ENCODE measurements at places on chromosomes 7 and 10. TPM values are rescaled to one million over a fixed set of nuclear protein-coding genes. Genes with fewer than 3 reads are reported as not detected.
A peak's percentile ranks its signal among the peaks of the same experiment; 100 is the strongest.

DNA sequence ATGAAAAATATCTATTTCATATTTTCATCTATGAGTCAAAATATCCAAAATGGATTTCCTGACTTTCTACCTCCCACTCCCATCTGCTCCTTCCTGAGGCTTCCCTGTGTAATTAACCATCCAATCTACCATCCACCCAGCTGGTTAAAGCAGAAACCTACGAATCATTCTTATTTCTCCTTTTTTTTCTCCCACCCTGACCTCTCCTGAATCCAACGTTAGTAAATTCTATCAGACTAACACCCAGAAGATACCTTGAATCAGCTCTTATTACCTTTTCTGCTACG, 3.7 kb upstream of the LIPF start:
- no peak for ATAC-seq

DNA sequence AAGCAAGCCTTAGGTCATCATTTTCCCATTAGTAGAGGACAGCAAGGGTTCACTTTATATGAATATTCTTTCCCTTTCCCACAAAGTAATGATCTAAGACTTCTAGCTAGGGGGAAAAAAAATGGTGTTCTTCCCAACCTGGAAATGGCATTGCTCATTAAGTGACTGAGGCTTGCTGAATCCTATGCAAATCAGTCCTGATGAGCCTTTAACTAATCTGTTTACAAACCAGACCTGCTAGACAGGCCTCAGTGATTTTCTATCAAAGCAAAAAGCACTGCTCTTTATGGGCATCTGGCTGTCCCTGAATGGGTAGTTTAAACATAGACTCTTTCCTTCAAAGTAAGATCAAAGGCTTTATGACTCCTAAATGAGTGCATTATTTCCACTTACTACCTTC, 146.3 kb downstream of the HIBADH start:
- peak; percentile 70 for ATAC-seq

Gene VSTM4
- total RNA-seq = 0.68 TPM

DNA sequence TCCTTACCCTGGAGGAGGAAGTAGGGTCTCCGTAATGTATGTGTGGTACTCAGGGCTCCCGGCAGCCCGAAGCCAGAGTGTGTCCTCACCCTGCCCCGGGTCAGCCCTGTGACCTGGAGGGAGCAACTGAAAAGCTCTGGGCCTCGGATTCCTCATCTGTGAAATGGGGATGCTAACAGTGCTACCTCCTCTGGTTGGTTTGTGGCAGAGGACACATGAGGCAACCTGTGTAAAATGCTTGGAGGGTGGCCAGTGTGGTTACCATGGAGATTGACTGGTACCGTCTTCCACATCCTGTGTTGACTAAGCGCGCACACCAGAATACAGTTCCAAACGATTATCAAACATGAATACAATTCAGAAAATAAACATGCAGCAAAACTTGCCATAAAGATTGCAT, 163.8 kb upstream of the KLF6 start:
- peak; percentile 17 for ATAC-seq

GRCh38 chr10:67476201-67476600, 219.8 kb downstream of the CTNNA3 start:
- ATAC-seq = no peak

GRCh38 chr7:51236470-51237132, 80.0 kb downstream of the COBL start:
- no peak for ATAC-seq

GRCh38 chr10:51488766-51489408, 210.5 kb downstream of the CSTF2T start:
- ATAC-seq = no peak

DNA sequence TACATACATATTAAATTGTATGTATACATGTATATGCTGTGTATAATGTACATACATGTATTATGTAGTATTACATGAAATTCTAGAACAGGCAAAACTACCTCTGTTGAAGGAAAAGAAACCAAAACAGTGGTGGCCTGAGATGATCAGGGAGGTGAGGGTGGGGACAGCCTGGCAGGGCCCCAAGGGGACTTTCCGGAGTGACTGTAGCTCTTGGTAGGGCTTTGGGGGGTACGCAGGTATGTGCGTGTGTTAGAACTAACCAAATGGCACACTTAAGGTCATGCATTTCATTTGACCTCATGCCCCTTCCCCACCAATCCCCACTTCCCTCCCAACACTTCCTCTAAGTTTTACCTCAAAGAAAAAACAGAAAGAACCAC, 31.3 kb downstream of the CTBP2 start:
- ATAC-seq = no peak

DNA sequence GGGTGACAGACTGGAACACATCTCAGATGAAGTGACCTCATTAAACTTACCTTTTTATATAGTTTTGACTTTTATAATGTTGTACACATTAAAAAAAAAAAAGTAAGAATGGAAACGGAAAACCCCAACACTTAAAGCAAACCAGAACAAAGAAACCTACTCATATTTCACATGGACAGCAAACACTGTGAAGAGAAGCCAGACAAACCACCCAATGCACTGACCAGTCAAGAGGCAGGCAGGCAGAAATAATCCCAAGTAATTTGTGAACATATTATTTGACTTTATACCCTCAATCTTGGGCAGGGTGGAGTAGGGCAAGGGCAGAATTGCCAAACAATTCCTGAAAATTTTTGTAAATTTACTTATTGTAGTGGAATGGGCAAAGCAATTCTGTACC, 39.8 kb downstream of the WAPL start:
- no peak for ATAC-seq

Gene FAM25C
- not detected for total RNA-seq

GRCh38 chr10:68900427-68901104, 549 bp upstream of the DDX50 start:
- ATAC-seq = peak; percentile 20

Gene GCK
- total RNA-seq = not detected

Gene NUPR2
- 0.32 TPM for total RNA-seq

DNA sequence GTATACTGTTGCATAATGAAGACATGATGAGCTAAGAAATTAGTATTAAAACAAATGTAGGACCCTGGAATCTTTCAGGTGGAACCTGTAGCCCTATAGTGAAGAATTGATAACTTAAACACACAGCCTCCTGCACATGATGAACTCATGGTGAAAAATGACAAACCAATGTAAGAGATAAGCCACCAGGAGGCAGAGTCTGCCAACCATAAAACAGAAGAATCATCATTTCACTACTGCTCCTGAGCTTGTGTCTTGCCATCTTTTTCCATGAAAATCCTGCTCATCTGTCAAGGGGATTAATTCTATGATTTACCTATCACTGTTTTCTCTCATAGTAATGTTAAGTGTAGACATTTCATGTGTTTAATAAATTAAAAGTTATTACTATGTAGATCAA, 363.9 kb downstream of the MALRD1 start:
- ATAC-seq = no peak

- ATAC-seq = no peak
These were observed 225.4 kb downstream of the ZMYND11 start for GRCh38 chr10:360653-361052.

DNA sequence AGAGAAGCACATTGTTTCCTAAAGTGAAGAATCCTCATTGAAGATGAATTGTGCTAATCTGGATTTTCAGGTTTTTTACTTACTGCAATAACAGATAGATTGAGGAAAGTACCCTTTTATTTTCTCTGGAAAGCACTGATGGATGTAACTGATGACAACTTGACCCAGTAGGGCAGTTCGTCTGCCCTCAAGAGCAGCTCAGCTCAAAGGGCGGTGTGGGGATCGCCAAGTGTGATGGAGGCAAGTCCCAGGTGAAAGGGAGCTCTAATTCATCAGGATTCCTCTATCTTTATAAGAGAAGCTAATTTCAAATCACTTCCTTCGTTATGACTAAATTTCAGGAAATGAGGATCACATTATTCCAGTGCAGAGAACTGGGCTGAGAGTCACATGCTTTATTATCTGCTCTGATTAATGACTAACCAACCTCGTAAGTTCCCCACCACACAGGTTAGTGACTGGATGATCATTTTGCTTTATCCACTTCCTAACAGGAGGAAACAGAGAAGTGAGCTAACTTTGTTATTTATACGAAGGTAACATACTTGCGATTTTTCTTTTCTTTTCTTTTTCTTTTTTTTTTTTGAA, 98.8 kb downstream of the PFKFB3 start:
- no peak for ATAC-seq

DNA sequence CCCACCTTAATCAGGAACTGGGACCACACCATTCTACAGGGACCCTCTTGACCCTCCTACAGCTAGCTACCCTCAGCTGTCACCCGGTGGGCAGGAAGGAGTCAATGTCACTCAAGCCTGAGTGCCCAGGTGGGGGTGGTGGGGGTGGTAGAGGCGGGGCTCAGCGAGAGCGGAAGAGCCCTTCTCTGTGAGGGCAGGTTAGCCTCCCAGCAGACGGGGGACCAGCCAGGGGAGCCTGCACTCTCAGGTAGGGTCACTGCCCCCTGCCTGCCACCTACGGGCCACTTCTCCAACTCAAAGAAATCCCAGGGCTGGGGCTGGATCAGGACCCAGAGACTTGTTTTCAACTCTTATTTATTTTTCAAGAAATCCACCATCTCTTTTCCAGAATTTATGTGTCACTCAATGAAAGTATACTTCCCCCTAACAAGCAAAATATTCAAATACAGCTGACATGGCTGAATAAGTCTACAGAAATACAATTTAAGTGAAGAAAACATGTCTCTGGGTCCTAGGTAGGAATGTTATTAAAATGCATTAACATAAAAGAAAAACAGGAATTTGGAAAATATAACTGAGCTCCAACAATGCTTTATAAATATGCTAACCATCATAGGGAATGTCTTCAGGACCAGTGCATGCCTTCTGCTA, 63.4 kb upstream of the DDC start:
- ATAC-seq = no peak

DNA sequence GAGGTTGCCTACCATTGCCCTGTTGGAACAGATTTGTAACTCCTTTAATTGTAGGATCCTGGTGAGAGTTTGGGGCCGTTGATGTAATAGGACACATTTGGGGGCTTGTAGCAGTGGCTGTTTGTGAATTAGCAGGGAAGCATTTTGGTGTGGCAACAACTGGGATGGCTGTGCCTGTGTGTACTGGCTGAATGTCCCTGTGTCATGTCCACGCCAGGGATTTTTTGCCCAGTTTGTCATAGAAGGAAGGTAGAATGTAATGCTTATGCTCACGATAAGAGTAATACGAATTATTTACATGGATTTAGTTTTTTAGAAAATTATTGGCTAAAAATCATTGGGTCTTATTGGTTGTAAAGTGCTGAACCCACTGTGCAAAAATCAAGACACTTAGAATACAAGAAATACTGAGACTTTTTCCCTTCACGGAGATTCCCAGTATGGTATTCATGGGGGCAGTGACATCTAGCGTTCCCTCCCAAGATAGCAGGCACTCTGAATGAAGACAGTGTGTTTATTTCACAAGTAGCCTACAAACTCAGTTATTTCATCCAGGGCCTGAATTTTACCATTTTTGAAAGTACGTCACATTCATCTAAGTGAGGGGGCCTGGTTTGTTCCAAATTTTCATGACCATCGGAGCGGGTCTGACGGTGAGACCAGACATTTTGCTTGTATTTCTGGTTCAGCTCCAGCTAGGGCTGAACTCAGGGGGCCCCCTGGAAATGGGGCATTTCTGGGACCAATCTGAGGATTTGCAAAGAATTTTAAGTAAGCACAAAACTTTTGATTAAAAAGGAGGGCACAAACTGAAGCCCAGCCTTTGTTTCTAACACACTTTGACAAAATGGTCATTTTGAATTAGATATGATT, 74.7 kb downstream of the CACNB2 start:
- no peak for ATAC-seq

- no peak for ATAC-seq
These were observed 1.8 kb upstream of the VWC2 start for GRCh38 chr7:49771427-49772176.

DNA sequence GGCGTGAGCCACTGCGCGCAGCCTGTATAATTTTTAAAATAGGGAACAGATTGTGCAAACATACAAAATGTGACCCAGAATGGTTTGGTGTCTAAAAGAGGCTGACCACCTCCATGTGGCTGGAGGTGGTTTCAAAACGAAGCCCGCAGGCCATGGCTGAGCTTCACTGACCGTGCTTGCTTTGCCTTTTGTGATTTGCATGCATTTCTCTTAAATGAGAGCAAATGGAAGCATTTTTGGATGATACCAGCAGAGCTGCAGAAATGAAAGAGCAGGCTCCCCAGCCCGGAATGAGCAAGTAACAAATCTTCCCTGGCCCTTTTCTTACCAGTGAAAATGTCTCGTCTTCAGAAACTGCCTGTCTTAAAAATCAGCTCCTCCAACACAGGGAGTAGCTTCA, 239.9 kb downstream of the CAMK1D start:
- ATAC-seq = no peak

Gene CNNM2
- total RNA-seq = 2.3 TPM

DNA sequence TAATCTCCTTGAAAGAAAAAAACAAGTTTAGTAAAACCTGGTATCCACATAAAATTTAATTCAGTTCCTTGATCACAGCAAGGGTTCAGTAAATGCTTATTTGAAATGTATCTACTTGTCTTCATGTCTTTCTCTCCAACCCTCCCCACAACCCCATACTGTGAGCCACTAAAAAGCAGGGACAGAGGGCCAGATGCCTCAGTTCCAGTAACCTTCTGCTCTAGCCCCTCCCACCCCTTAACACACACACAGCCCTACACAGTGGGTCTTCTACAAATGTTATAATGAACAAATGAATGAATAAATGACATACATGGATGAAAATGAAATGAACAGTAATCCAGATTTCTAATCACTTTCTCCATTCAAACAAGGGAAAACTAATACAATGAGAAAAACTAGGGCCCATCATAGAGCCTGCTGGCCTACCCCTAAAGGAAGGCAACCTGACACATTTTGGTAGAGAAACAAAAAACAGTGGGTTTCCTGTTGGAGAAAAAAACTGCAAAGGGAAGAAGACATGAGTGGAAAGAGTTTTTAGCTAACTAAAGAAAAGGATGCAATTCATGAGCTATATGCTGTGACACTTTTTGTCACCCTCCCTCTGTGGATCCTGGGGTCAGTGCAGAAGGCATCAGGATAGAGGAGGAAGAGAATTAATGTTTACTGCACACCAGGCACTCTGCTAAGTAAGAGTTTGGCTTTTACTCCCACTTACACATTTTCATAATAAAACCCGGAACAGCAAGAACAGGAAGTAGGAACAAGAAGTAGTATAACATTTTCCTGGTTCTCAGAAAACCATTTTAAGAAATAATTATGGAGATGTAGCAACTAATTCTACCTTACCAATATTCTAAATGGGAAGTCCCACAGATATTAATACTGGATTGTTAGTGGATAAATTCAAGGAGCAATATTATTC, 38.1 kb downstream of the ELMO1 start:
- no peak for ATAC-seq

DNA sequence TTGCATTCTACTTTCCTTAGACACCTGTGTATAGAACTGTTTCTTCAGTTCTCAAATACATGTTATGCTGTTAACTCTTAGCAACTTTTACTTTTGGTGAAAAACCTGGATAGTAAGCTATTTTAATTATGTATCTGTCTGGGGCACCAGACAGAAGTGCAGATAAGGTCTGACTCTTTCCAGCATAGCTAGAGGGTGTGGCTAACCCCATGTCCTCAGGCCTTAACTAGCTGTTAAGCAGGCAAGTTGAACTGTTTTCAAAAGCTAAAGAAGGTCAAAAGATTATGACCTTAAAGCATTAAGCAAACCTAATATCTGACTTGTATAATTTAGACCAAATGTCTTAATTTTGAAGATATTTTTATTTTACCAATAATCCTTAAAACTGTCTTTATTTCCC, 45.1 kb upstream of the INHBA start:
- ATAC-seq = no peak

- no peak for ATAC-seq
These were observed 66.7 kb downstream of the CREB3L2 start for GRCh38 chr7:137934941-137935883.
